Right renal pelvis (tissue), 4 donors: ENCODE measurements at places on chromosomes 13 and 19.

DNA sequence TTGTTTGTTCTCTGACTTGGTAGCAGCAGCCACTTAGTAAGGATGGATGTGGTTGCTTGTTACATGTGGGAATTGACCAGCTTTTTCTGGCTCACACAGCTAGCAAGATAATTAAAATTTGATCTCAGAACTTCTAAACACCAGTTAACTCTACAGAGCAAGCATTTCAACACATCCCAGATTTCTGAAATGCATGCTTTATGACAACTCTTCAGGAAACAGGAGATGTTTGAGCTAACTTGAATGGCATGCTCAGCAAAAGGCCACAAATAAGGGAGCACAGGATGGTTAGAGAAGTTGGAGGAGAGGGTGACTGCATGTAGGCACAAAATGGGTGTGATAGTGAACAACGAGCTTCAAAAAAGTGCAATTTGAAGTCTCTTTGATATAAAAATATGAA lies 167.1 kb upstream of the SPRY2 start:
- no peak for DNase-seq

- no peak for DNase-seq
Measured at GRCh38 chr19:35135389-35135909, 590 bp upstream of the LGI4 start.

- DNase-seq = no peak
Measured at GRCh38 chr13:106917024-106917571, 349.2 kb upstream of the ARGLU1 start.

DNA sequence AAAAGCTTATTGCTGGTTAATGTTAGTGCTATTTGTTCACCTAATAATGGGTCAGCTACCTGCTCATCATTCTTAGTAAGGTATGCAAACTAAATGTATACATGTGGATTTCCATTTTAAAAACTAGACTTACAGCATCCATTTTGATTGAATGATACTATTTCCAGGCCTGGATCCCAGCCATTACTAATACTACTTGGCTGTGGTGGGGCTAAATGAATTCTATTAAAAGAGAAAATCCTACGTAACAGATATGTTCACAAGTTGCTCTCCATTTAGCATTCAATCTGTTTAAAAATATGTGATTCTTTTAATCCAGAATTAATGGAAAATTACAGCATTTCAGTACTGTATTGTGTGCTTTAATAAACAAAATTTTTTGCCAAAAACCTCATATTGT lies 169.4 kb upstream of the MIR17HG start:
- DNase-seq = no peak

- DNase-seq = no peak
Measured at GRCh38 chr19:50434525-50434924, 1.8 kb downstream of the MYBPC2 start.

DNA sequence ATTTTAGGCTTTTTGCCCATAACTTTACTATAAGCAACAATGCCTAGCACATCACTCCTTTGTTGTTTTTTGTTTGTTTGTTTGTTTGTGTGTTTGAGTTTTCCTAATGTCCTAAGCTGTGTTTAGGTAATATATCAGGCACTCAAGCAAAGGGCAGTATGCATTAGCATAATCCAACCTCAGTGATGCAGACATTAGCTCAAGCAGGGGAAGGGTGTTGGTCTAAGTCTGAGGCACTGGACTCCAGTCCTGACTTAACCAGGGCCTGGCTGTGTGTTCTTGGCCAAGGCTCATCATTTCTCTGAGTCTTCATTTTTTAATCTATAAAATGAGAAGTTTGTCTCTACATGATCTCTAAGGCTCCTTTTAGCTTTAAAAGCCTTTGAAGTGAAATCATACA lies 65.9 kb upstream of the RFC3 start:
- no peak for DNase-seq

GRCh38 chr19:13707915-13708314 lies 56.4 kb upstream of the MRI1 start:
- no peak for DNase-seq

- no peak for DNase-seq
Measured at GRCh38 chr13:45456196-45456972, 8.4 kb upstream of the COG3 start.

GRCh38 chr19:1673645-1674292 lies 21.4 kb upstream of the TCF3 start:
- DNase-seq = no peak

- DNase-seq = no peak
Measured at GRCh38 chr13:99439850-99440604, 61.2 kb upstream of the TM9SF2 start.

- no peak for DNase-seq
Measured at GRCh38 chr19:48715681-48716171, 3.8 kb downstream of the MAMSTR start.

DNA sequence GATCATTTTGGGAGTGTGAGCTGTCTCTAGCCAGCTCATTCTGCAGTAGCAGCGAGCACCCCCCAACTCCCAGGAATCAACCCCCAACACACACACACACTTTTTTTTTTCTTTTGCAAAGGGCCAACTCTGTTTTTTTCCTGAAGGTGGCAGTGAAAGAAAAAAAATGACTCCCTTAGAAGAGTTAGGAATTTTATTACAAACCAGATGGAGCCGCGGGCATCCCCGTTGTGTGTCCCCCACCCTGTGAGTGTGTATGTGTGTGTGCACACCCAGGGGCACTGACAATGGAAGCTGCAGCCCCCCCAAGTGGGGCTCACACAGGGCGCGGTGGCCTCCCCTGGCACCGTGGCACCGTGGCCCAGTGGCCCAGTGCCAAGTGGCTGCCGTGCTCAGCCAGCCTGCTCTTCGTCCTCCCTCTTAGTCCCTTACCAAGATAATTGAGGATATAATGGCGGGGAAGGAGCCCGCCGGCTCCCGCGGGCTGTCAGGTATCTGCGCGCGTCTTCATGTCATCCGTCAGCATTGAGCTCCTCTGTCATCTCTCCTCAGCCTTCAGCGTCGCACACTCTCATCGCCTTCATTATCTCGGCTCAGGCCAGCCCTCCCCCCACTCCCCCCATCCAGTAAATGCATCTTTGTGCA lies 314.1 kb downstream of the ZNF536 start:
- DNase-seq = no peak

DNA sequence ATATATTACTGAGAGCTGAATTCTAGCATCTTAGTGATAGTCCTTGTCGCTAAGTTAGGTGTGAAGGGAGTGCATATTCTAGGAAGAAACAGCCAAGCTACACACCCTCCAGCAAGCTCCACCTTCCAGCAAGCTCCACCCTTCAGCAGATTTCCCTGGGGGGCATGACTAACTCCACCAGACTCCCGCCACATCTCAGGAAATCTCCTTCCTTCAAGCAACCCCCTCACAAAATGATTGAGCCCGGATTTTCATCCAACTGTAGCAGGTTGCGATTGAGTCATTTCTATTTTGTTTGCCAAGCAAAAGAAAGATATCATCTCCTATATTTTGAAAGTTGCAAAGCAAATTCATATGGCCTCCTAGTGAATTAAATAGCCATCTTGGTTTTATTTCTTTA lies 162.1 kb upstream of the TMTC4 start:
- no peak for DNase-seq

DNA sequence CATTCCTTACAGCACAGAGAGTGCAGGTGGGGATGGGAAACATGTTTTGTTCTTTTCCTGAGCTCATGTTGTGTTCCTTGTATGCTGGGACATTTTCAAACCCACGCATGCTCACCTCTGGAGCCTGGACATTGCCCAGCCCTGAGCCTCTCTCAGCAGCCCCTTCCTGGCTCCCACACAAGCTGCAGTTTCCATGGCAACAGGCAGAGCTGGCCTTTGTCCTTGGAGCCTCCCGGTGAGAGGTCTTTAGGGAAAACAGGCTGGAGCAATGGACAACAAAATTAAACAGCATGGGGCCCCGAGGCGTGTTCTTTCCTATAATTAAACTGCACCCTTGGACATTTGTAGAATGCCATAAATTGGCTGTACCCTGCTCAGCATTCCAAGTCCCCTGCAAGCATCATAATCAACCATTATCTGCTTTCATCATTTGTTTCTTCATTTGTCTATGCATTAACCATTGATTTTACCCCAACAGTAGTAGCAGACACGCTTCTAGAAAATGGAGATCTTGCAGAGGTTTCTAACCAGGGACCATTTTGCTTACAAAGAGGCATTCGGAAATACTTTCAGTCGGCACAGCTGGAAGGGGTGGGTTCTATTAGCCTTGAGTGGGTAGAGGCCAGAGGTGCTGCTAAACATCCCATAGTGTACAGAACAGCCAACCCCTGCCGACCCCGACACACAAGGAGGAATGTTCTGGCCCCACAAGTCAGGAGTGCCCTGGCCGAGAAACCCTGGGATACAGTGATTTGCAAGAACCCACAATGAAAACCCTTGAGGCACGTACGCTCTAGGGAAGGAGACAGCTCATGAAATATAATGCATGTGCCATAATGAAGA lies 133.4 kb upstream of the PEG3 start:
- DNase-seq = peak; percentile 74

GRCh38 chr13:98466634-98467236 lies 110.2 kb downstream of the STK24 start:
- DNase-seq = no peak

- DNase-seq = no peak
Measured at GRCh38 chr13:110454227-110454859, 107.2 kb downstream of the RAB20 start.

DNA sequence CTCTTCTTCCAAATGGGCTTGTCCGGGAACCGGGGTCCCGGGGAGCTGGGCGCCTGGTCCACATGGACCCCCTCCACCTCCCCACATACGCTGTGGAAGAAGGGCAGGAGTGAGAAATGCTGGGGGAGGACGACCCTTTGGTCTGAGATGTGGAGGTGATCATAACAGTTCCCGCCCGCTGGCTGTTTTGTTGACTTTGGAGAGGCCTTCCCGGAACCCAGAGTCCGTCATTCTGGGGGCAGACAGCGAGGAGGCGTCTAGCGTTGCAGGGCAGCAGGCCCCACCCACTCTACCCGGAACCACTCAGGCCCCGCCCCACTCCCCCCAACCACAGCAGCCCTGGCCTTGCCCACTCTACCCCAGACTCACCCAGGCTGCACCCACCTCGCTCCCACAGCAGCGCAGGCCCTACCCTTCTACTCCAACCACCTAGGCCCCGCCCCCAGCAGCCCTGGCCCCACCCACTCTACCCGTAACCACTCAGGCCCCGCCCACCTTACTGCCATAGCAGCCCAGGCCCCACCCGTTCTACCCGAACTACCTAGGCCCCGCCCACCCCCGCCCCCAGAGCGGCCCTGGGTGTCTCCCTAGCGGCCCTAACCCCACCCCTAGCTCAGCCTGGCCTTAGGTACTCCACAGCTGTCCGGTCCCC lies 7.1 kb downstream of the GPR108 start:
- DNase-seq = no peak

DNA sequence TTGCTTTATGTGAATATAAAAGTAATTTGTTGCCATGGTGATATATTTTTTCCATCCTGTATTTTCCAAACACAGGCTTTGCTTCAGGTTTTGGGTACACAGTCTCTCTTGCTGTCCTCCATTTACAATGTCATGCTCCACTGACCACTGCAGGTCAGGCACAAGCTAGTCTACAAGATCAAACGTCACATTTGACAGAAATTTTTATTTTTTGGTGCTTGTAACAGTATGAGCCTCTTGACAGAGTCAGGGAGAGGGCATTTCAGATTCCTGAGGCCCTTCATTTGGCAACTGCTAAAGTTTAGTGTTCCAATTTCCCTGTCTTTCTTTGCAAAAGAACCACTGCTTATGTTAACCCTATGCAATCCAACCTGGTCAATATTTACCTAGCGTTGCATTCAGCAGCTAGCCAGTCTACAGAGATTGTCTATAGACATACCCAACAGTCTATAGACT lies 175.0 kb downstream of the RFC3 start:
- peak; percentile 6 for DNase-seq

- DNase-seq = no peak
Measured at GRCh38 chr19:18419699-18420460, 682 bp downstream of the SSBP4 start.

DNA sequence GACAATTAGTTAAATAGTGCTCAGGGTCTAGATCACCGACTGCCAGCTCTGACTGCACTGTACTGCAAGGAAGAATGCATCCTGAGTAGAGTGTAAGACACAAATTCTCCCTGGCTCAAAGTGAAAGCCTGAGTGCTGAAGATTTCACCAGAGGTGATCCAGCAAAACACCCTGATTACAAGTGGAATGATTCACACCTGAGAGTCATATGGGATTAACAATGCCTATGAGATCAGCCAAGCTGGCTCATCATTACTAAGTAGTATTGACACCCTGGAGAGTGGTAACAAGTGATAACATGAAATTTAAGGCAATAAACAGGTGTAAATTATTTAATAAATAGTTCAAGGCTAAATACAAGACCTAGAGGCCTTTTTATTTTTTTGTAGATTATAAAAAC lies 403.8 kb upstream of the PRR20A start:
- DNase-seq = no peak

GRCh38 chr13:110509971-110510786 lies 51.3 kb downstream of the RAB20 start:
- DNase-seq = no peak

DNA sequence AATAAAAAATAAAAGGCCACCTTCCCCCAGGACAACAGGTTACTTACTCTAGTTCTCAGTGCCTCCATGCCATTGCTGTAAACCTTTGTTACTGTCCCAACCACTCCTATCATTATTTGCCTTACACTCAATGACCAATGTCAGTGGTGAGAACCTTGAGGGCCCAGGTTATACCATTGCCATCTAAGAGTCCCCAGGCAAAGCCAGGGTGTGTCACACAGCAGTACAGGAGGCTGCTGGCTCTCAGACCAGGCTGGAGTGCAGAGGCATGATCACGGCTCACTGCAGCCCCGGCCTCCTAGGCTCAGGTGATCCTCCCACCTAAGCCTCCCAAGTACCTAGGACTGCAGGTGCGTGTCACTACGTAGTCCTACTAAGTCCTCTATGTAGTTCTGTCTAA lies 6.1 kb downstream of the ELAVL1 start:
- no peak for DNase-seq

DNA sequence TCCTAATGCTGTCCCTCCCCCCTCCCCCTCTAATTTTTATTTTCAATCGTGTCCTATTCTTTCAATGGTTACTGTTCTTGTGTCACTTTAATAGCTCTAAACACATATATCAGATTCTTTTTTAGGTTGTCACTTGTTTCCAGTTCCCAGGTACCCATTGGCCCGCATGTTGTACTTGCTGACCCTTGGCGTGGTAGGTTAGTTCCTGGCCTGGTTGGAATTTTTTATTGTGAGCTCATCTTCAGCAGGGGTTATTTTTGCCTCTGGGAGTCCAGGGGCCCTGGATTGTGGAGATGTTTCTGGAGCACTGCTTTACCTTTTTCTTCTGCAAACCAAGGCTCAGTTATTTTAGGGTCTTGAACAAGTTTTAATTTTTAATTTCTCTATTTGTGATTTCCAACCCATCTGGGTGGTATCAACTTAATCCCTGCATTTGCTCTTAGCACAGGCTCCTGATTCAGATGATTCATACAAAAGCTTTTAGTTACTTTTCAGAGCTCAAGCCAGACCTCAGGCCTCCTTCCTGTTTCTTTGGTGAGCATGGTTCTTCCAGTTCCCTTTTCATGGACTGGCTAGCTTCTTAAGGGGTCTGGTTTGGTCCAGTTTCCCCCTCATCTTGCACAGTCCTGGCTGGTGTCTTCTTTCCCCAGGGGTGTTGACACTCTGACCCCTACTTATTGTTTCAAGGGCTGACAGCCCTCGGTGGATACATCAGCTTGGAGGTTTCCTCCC lies 220.5 kb downstream of the TM9SF2 start:
- DNase-seq = no peak

- DNase-seq = no peak
Measured at GRCh38 chr13:20297181-20297580, 65.1 kb upstream of the GJB6 start.
